ENCODE measurements at places on chromosomes 6 and 20. TPM values are rescaled to one million over a fixed set of nuclear protein-coding genes. Genes with fewer than 3 reads are reported as not detected.

DNA sequence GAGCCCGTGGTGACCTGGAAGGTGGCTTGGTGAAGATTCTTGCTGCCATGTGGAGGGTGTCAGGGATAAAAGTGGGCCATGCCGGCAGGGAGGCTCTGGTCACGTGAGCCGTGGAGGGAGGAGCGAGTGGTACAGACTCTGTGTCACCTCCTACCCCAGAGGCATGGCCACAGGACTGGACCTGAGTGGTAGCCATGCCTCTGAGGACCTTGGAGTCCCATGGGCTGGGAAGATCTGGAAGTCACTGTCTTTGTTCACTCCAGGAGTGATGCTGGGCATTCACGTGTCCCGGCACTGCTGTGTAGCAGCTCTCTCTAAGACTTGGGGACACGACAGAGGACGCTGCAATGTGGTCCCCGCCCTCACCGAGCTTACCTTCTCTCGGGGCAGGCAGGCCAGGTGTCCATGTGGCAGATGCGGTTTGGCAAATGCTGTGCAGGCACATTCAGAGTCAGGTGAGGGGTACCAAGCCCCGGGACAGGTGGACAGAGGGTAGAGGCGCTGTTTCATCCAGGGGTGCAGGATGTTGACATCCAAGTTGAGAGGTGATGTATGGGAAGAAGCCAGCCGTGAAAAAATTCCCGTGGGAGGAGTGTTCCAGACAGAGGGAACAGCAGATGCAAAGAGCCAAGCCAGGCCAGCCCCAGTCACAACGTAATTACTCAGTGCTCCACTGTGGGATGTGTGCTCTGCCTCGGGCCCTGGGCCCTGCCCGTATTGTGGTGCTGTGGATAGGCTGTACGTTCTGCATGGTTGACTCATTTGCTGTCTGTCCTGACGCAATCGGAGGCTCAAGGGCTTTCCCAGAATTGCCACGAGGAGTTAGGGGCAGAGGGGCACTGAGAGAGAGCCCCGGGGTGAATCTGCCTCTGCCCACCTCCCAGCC, 307.8 kb downstream of the TAF4 start:
- DNase-seq, result no peak
- H3K36me3 ChIP-seq, result no peaks in the 10 kb centered on the region
- H3K27me3 ChIP-seq, result no peaks in the 10 kb centered on the region
- no peaks in the 10 kb centered on the region for H3K4me1 ChIP-seq

DNA sequence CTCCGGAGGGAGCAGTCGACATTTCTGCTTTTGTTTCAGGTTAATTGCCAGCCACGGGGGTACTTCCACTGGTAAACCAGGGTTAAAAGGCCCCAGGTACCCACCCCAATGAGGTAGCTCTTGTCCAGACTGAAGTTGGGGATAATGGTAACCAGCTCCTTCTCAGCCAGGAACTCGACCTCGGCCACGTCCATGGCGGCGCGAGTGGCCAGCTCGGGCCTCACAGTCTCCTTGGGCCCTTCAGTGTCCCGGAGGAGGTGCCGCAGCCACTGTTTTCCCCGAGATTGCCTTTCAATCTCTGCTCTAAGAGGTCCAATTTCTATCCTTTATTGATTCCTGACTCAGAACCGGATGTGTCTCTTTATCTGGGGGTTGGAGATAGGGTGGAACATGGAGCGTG, 13.7 kb downstream of the ARHGAP40 start:
- H3K4me1 ChIP-seq, result no peaks in the 10 kb centered on the region
- no peak overlapping the region for H3K4me3 ChIP-seq
- H3K36me3 ChIP-seq, result no peaks in the 10 kb centered on the region
- DNase-seq, result no peak
- no peak overlapping the region for H3K27ac ChIP-seq

- no peak overlapping the region for H3K27ac ChIP-seq
- H3K4me3 ChIP-seq, result no peak overlapping the region
- peaks cover 34% of the 10 kb centered on the region for H3K4me1 ChIP-seq
- H3K36me3 ChIP-seq, result peaks cover 28% of the 10 kb centered on the region
Measured at GRCh38 chr6:16595514-16596120, 165.6 kb downstream of the ATXN1 start.

DNA sequence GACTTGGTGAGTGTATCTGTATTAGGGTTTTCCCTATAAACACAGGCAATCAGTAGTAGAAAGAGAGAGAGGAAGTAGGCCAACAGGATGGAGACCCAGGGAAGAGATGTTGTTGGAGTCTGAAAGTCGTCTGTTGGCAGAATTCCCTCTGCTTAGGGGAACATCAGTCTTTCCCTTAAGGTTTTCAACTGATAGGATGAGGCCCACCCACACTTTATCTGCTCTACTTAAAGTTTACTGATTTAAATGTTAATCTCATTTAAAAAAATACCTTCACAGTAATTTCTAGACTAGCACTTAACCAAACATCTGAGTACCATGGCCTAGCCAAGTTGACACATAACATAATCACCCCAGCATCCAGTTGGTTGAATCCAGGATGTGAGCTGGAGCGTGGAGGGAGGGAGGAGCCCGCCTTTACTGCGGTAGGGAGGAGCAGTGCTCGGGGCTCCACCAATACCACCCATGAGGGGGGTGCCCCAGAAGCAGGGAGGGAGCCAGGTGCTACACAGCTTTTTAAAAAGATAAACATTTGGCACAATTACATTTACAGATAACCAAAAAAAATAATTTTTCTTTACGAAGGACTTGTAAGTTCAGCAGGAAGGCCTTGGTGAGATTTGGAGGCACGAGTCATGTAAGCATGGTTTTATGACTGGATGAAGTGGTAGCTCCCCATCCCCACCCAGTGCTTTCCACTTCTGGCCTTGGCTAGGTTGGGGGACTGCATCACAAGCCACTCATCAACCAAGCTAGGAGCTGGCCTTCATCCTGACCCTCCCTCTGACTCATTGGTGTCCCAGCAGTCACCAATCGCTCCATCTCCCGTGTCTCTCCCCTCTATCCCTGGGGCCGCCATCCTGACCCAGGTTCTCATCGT, 18.4 kb upstream of the SNX9 start:
- DNase-seq, result peak; percentile 49
- H3K4me1 ChIP-seq, result peaks cover 47% of the 10 kb centered on the region
- H3K27ac ChIP-seq, result peak overlapping the region; percentile 24
- H3K4me3 ChIP-seq, result no peak overlapping the region
- peaks cover 1% of the 10 kb centered on the region for H3K27me3 ChIP-seq
- peaks cover 8% of the 10 kb centered on the region for H3K36me3 ChIP-seq

Gene KIF25
- total RNA-seq, result not detected

All from activated CD8-positive, alpha-beta T cell treated with anti-CD3 and anti-CD28 coated beads for 36 hours (primary cell).